Activated CD4-positive, alpha-beta T cell treated with anti-CD3 and anti-CD28 coated beads, Interleukin-2, amount 50 U/mL, for 16 hours (primary cell): ENCODE measurements at places on chromosomes 5 and 9.

- DNase-seq, result no peak
These were observed 144.1 kb downstream of the MAT2B start for GRCh38 chr5:163649514-163649913.

DNA sequence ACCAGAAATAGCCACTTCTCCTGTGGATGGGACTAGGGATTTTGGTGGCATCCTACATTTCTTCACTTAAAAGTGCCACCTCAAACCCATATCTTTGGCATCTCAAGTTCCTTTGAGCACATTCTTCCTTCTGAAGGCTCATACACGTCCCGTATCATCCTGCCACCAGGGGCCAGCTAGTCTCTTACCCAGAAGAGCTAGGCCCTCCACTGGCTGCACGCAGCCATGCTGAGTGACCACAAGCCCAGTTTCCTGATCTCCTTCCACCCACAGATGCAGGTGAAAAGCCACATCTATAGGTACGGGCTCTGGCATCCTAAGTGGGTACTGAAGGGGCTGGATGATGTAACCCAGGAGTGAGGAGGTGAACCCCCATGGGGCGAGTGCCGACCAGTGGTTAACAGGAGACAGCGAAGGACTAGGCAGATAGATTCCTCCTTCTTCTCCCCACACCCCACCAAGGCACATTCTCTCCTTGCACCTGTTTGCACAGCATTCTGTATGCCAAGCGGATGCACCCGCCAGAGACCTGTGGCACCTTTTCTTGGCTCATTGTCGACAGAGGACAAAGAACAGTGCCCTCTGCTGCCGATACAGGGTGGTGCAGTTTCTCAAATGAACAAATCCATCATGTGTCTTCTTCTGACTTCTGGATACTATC lies 14.4 kb upstream of the SCGB3A1 start:
- DNase-seq, result peak; percentile 76

GRCh38 chr9:137354845-137355760 lies 53.0 kb upstream of the NRARP start:
- no peak for DNase-seq

DNA sequence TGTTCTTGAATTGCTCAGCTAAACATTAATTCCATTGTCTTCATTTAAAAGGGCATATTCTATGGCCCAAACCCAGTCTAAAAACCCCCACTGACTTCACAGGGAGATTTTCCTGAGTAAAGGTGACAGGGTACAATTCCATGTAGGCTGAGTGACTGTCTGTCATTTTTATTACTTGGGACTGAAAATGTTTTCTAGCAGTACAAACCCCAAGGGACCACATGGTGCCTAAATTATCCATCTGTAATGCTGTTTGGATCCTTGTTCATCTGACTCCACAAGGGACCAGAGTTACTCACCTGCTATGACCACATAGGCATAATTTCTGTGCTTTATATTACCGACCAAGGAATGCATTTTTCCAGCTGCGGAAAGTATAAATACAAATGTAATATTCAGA lies 349.1 kb downstream of the ZNF608 start:
- DNase-seq, result no peak

GRCh38 chr5:81021486-81021885 lies 61.3 kb downstream of the RASGRF2 start:
- no peak for DNase-seq

DNA sequence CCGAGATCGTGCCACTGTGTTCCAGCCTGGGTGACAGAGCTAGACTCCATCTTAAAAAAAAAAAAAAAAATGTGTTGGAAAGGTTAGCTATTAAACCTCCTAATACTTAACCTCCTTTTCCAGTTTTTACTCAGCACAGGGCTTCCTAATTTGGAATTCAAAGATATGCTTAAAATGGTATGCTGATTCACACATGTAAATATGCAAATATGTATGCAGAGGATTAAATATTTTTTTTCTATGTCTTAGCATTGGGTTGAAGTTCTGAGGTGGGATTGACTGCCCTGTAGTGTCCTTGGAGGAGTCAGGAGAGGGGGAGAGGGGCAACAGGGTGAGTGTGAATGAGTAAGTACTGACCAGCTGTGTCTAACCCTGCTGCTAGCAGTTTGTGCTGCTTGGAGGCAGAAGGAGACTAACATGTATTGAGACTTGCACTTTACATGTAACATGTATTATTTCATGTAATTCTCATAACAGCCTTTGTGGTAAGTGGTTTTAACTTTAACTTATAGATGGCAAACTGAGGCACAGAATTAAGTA lies 63.2 kb downstream of the SLC44A1 start:
- DNase-seq, result no peak

DNA sequence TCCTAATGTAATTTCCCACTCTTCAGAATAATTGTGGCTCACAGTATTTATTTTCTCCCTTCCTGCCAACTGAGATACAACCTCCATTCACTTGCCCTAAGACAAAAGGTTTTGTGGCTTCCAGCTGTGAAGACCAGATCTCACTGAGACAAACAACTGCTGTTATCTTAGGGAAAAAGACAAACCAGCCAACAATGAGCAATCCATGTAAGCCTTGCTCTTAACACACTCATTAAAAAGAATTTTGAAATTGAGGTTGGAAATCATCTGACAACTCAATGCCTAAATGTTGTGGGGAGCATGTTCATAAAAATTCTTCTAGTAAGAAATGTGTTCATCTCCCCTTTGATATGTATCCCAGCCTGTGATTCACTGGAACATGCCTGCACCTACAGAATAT lies 132.9 kb downstream of the ADAMTSL1 start:
- DNase-seq, result no peak

GRCh38 chr9:37126214-37126788 lies 5.9 kb downstream of the ZCCHC7 start:
- no peak for DNase-seq

GRCh38 chr5:9437741-9438240 lies 108.1 kb downstream of the SEMA5A start:
- no peak for DNase-seq

DNA sequence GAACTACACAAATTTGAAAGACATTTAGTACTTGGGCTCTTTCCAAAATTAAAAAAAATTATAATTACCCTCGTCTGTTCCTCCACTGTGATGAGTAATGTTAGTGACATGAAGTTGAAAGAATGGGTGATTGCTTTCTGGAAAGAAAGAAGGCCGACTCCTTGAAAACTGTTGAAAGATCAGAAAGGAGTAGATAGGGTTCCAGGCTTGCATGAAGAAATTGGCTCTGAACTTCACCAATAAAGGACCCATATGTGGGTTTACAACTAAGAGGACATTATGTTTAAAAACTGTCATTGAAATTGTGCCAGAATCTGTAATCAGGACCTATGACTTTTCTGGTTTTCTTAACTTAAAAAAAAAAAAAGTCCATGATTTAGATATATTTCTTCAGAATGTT lies 20.7 kb upstream of the MOCS2 start:
- DNase-seq, result no peak

GRCh38 chr5:66869347-66869746 lies 273.2 kb downstream of the MAST4 start:
- DNase-seq, result no peak

DNA sequence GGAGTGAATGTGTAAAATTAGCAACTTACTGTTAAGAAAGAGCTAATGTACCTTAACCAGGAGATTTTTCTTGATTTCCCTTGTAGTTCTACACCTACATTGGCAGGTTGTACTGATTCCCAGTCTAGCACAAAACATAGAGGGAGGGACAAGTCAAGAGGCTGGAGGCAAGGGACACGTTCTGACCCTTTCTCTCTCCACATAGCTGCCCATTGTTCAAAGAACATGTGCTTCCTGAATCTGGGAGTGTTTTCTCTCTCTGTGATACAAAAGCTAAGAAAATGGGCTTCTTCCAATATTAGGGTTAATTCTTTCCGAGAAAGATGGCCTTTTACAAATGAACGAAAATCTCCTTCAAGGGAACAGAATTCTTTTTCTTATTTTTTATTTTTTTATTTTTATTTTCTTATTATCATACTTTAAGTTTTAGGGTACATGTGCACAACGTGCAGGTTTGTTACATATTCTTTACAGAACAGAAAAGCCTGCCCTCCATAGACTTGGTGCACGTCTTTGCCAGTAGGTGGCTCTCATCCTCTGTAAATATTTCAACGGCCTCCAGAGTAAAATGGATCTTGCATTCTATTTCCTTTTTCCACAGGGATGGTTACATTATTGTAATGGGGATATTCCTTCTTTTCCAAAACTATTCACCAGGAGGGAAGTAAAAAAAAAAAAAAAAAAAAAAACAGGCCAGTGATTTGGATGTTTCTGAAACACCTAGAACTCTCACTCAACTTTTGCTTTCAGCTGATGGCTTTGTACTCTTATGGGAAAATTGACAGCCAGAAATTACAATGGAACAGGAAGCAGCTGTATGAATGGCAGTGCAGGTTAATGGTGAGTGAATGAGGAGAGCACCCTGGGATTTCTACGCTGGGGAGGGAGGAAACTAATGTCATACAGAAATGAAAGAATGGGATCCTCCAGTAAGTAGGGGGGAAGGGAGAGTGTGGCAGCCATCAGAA lies 13.1 kb upstream of the IFNA5 start:
- DNase-seq, result peak; percentile 43

- DNase-seq, result no peak
These were observed 27.5 kb downstream of the KCNT1 start for GRCh38 chr9:135729480-135729879.

DNA sequence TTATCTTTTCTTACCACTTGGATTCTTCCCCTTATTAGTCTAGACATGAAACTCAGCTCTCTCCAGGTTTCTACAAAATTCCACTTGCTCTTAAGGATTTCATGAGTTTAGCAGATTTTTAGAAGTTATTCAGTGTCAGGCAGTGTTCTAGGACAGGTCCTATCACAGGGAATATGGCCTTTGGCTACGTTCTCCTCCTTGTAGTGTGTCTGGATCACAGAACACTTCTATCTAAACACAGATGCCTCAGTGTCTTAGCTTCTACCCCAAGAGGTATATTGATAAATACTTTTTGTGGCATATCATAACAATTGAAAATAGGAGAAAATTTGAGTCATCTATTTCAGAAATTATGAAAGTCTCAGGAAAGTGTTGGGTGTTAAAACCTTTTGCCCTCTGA lies 15.6 kb downstream of the RAB3C start:
- DNase-seq, result no peak

GRCh38 chr5:68499987-68500386 lies 284.4 kb downstream of the PIK3R1 start:
- no peak for DNase-seq

- DNase-seq, result no peak
These were observed 122.5 kb downstream of the COL23A1 start for GRCh38 chr5:178467568-178468195.

DNA sequence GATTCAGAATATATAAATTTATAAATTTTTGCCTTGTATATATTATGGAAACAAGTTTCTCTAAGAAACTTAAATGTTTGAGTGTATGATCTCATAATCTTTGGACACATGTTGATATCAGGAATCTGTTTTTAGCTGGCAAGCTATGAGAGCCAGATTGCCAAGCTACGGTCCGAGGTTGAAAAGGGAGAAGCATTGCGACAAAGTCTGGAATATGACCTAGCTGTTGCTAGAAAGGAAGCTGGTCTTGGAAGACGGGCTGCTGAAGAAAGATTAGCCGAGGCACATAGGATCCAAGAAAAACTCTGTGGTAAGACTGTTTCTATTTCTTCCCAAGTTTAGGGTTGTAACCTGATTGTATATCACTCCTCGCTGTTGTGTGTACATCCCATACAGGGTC lies 25.9 kb downstream of the CCDC171 start:
- no peak for DNase-seq

DNA sequence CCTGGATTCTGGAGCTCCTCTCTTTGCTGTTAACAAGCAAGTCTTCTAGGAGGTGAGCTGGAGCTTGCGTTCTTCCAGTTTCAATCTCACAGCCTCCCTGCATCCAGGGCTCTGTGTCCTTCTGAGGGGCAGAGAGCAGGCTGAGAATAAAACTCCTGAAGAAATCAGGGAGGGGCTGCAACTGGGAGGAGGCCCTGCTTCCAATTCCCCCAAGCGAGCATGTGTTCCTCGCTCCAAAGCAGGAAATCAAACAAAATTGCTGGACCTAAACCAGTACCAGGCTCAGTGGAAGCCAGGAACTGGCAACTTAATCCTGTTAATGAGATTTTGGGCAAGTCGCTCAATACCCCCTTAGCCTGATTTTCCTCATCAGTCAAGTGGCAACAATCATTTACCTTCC lies 181.8 kb downstream of the ASTN2 start:
- no peak for DNase-seq

DNA sequence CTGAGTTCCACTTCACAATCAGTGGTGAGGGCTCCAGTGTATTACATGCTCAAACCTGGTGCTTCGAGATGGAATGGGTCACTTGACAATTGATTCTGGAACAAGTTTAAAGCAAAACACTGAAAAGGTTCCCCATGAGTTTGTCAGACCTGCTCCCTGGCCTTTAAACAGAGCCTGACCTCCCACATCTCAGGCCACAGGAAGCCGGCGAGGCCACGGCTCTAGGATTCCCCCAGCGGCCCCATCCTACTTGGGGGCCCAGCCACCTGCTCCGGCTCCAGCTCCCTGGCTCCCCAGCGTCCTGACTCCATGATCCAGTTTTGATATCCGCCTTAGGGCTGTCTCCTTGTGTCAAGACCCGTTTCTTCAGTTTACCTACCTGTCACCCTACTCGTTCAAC lies 62.0 kb downstream of the TTLL11 start:
- DNase-seq, result no peak

- DNase-seq, result no peak
These were observed 27.9 kb downstream of the COL5A1 start for GRCh38 chr9:134669399-134669955.

- no peak for DNase-seq
These were observed 41.3 kb downstream of the EFCAB9 start for GRCh38 chr5:172235132-172235780.

DNA sequence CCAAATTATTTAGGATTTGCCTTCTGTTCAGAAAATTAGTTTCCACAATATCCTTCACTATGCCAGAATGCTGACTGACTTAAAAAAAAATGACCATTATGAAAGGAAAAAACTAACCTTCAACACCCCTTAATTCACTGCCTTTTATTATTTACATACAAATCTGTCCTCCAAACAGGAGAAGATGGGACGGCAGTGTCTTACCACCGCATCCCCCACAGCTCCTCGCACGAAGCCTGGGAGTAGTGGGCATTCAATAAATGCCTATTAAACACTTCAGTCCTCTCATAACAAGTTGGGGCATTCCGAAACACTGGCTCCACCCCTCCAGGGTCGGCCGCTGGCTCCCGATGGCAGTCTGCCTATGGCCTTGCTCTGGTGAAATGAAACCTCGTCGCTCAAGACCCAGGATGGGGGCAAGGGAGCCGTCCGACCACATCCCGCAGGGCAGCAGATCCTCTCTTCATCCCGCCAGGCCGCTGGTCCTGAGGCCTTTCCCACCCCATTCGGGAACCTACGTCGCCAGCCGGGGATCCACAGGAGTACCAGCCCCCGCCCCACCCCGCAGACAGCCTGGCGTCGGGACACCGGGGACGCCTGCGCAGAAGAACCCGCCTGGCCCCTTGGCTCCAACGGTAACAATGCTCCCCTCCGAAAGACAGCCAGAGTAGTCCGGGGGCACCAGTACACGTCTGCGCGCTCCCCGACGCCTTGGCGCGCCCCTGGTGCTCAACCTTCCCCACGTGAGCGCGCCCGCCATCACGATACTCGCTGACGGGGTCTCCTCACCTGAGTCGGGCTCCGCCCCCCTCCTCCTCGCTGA lies 613 bp downstream of the ZBTB5 start:
- peak; percentile 56 for DNase-seq

GRCh38 chr5:179765400-179765799 lies 28.4 kb upstream of the LTC4S start:
- no peak for DNase-seq

- no peak for DNase-seq
These were observed 148.5 kb downstream of the C9orf152 start for GRCh38 chr9:110059461-110059860.
